ENCODE measurements at places on chromosomes 7 and 10.

DNA sequence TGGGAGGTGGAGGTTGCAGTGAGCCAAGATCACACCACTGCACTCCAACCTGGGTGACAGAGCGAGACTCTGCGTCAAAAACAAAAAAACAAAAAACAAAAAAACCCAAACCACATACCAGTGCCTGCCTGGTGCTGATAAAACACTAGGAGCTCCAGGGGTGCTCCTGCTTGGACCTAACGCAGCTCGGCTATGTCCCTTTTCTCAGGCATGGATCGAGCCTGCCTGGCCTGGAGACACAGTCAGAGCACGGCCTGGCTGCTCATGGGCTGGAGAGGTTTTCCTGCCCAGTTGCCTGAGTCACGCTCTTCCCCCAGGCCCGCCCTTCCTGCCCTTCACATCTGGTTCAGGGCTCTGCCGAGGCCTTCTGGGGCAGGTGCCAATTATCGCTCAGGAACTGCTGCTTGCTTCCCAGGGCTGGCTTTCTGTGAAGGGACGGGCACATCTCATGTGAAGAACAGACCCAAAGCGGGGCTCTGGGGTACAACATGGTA lies 12.6 kb upstream of the NPFFR1 start:
- no peak for DNase-seq

DNA sequence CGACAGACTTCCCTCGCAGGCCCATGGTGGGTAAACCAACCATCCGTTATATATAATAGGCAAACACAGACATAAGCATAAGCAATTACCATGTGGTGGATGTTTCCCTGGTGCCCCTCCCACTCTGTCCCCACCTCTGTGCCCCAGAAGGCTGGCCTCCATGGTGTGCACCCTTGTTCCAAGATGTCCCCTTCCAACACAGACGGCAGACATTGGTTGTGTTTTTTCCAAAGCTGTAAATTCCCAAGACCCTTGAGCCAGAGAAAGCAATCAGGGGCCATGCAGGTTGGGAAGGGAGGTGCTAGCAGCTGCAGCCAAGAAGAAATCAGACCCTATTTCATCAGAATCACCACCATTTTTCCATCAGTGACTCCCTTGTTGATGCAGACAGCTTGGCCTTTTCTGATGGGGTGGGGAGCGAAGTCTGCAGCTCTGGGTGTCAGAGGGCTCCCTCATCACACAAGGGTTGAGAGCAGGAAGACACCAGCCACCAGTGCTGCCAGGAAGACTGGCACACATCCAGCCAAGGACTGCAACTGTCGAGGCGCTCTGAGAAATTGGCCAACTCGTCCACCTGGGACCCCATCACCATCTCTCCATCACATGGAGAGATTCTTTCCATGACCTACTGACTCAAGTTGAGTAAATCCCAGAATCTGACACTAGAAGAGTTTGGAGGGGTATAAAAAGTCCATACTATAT lies 86.8 kb upstream of the CHST15 start:
- no peak for DNase-seq

GRCh38 chr7:108254259-108254658 lies 124.1 kb upstream of the LAMB4 start:
- no peak for DNase-seq

GRCh38 chr10:119313644-119314043 lies 106.3 kb downstream of the GRK5 start:
- no peak for DNase-seq

DNA sequence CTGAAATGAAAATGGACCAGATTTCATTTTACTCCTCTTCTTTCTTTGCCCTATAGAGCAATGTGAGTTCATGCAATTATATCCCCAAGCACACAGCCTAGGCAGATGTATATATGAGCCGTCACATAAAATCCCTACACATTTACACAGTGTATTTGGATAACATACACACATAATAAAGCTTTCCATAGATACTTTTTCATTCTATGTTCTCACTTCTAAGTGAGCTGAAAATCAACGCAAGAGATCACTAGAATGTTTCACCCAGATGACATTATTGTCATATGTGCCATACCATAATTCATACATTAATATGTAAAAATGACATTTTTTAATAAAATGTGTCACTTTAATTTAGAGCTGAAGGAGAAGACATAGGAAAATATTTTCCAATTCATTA lies 129.4 kb downstream of the INHBA start:
- no peak for DNase-seq

GRCh38 chr10:84798312-84798711 lies 469.9 kb downstream of the CCSER2 start:
- DNase-seq: no peak

DNA sequence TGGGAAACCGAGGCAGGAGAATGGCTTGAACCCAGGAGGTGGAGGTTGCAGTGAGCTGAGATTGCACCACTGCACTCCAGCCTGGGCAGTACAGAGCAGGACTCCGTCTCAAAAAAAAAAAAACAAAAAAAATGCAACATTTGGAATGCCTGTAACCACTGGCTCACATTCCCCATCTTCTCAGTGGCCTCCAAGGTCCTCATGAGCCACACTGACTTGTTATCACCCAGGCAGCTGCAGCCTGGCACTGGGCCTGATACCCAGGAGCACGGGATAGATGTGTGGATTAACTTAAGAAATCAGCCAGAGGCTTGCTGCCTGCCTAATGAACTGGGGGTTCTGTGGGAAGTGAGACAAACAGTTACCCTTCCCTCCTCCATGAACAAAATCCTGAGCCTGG lies 23.0 kb downstream of the JCAD start:
- DNase-seq: no peak

DNA sequence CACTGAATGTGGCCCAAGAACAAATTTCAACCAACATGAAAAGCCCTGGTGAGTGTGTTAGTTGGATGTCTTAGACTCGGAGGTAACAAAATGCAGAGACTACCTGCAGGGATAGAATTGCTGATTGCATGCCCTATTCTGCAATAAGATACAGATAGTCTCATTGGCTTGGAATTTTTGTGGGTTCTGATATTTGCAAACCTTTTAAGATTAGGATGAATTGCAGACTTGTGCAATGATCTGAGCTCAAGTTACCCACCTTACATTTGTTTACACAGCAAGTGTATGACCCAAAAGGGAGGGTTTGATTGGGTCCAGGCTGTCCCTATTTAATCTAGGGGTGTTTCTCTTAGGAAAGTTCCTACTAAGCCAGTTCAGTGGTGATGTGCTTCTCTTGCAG lies 45.4 kb downstream of the GPR37 start:
- DNase-seq: no peak

DNA sequence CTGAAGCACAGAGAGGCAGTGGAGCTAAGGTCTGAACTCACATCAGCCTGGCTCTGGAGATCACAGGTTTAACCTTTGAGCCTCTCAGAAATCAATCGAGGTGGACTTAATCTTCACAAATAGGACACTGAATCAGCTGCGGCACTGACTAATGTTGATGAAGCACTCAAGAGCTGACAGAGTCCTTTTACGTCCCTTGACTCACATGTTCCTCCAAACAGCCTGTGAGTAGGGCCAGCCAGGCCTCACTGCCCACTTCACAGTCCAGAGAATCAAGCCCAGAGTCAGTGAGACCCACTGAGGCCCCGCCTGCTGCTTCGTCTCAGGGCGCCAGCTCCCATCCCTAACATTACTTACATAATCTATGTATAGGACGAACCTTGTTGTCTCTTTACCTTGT lies 63.1 kb downstream of the TNS3 start:
- no peak for DNase-seq

DNA sequence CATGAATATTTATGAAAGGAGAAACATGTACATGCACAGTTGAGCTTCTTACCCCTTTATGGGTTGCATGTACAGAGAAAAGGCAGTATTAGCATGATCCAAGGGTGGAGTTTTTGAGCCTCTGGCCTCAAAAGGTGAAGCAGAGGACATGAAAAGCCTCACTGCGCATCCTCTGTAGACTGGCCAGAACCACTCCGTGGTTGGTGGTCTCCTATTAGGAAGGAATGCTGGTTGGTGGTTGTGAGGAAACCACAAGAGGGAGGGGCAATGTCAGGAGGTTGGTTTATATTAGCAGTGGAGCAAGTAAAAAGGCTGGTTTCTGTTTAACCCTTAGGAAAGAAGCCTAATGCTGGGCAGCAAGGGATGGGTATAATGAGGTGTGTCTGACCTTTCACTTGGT lies 37.5 kb downstream of the AHCYL2 start:
- DNase-seq: no peak

DNA sequence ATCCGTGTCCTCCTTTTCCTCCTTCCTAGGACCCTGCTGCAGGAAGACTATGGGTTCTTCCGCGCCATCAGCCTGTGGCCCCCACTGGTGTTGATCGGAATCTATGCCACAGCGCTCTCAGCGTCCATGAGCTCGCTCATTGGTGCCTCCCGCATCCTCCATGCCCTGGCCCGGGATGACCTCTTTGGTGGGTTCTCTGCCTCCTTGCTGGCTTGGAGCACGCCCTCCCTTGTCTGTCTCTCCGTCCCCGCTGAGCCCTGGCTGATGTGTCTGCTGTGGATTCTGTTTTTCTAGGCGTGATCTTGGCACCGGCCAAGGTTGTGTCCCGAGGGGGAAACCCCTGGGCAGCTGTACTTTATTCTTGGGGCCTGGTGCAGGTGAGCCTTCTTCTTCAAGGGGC lies 7.3 kb upstream of the TRIP6 start:
- DNase-seq: no peak

DNA sequence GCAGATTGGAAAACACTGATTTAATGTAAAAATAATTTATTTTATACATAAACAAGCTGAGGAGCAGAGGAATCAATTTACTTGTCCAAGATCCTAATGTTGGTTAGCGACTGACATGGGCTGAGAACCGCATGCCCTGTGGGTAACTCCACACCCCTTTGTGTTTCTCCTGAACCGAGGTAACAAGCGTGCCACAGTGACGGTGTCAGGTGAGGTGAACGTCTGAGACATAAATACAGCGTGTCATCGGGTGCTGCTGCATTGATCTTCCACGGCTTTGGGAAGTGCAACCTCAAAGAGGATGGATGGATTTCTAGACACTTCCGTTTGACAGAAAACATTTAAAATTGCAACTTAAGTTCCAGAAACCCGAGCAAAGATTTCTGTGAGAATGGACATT lies 386.8 kb upstream of the ADARB2 start:
- DNase-seq: no peak

DNA sequence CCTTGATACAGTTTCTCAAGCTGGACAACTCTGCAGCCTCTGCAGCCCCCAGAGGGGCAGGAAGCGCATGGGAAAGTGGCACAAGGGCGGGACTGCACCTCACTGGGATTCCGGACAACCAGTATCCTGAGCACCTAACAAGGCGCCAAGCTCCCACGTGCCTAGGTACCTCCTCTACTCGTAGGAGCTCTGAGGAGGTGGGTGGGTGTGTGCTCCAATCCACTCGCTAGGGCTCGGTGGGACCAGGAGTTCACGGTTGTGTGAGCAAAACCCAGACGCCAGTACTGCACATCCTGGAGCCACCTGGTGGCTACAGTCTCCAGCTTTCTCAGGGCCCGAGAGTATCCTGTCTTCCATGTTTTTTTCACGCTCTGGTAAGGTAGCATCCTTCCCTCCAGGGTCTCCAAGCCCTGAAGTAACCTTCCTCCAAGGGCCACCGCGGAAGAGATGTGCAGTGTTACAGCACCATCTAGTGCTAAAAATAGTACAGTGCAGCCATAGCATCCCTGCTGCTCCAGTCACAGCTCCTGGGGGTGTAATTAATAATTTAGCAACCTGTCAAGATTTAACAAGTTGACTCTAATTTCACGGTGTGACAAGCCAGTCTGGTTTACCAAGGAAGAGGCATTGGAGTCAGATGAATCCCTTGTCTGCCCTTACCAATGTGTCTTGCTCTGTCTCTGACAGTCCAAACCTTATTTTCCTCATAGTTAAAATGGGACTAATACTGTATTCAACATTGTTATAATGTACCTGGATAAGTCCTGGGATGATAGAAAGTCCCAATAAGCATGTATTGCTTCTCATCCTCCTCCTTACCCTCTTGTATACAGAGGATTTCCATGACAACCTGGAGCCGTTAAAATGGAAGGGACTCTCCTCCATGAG lies 70.4 kb downstream of the HERPUD2 start:
- DNase-seq: no peak

DNA sequence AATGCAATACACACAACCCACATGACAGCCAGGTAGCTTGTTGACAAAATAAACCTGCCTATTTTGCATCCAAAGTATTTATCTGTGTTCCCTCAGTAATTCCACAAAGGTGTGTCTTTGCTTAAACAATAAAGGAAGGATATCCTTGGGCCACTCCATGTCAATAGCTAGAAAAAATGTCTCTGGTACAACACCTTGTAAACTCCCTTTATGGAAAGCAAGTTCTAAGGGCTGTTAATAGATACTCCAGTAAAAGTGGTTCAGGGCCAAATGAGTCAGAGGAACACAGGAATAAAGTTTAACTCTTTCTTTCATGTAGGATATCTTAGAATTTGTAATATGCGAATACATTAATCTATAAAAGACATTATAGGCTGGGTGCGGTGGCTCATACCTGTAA lies 96.9 kb upstream of the LRRTM3 start:
- DNase-seq: no peak

DNA sequence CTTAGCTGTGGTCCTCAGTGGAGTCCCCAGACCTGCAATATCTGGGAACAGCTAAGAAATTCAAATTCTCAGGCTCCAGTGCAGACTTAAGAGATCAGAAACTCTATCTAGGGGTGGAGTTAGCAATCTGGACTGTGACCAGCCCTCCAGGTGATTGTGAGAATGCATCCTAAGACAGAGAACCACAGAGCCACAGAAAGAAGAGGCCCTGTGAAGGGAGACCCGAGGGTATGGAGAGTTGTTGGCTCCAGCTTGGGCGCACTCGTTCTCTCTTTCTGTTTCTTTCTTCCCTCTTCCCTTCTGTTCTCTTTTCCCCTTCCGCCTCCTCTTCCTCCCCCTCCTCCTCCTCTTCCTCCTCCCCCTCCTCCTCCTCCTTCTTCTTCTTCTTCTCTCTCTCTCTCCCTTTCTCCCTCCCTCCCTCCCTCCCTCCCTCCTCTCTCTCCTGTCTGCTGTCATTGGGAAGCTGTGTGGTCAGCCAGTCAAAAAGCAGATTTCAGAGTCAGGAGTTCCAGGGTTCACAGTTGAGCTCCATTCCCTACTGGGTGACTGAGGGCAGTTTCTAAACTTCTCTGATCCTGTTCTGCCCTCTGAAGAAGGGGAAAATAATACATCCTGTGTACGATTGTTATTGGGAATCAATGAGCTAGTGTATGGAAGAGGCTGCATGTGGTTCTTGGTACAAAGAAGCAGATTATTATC lies 62.1 kb upstream of the STEAP1B start:
- no peak for DNase-seq

GRCh38 chr7:94561841-94562514 lies 52.4 kb downstream of the CASD1 start:
- DNase-seq: no peak

DNA sequence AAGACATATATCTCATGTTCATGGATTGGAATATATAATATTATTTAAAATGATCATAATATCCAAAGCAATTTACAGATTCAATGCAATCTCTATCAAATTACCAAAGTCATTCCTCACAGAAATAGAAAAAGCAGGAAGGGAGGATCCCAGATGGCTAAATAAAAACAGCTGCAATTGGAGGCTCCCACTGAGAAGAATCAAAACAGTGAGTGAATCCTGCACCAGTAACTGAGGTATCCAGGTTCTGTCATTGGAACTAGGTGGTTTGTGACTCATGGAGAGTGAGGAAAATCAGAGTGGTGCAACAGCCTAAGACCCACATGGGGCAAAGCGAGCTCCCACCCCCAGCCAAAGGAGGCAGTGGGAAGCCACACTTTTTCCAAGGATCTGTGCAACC lies 128.4 kb downstream of the MTERF1 start:
- no peak for DNase-seq

GRCh38 chr7:105131033-105131656 lies 117.1 kb downstream of the KMT2E start:
- no peak for DNase-seq

All from stimulated activated CD4-positive, alpha-beta T cell treated with anti-CD3 and anti-CD28 coated beads, Interleukin-15, amount 100 ng/mL, for 1 hour (primary cell).